ENCODE measurements at places on chromosomes 11 and 22. TPM values are rescaled to one million over a fixed set of nuclear protein-coding genes. Genes with fewer than 3 reads are reported as not detected.

DNA sequence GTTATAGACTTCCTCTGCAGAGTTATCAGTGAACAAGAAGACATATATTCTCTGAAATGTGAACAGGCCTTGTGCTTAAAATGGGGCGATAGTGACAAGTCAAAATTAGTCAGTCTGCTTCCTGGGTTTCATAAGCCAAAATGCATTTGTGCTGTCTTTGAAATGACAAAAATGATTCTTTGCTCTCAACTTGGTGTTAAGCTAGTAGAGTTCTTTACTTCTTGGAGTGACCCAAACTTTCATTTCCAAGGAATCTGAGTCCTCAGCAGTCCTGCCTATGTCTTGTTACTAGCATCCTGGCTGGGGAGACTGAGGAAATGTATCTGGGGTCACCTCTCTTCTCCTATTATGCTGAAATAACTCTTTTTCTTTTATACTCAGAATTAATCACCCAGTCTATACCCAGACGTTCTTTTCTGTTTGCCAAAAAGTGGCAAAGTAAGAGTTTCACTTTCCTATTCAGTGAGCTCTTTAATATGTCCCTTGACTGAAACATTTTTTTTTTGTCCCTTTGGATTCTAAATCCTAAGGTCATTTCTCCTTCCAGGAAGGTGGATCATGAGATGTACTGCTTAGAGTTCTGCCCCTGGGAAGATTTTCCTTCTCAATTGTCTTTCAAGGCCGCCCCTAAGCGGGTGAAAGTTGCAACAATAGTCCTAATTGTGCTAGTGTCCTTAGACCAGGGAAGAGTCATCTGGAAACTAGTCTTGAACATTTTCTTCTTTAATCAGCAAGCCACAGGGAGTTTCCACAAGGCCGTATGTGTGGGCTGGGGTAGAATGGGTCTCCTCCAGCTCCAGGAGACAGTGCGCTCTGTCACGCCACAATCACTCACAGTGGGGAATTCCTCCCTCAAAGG is 53.0 kb upstream of the RDX start:
- DNase-seq, result no peak

DNA sequence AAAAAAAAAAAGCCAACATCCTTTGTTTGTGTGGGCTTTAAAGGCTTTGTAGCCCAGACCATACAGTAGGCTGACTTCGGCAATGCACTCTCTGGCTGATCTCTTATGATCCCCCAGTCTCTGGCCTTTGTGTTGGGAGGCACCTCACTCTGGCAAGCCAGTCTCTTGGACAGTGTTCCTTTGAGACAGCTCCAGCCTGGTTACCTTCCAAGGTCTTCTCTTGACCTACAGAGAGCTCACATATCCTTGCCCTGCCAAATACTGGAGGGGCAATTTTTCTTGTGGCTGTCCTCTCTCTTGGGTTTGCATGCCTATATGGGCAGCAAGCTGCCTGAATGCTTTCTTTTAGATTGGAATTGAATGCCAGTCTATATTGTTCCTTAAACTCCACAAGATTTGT is 69.8 kb downstream of the SESN3 start:
- DNase-seq, result no peak

DNA sequence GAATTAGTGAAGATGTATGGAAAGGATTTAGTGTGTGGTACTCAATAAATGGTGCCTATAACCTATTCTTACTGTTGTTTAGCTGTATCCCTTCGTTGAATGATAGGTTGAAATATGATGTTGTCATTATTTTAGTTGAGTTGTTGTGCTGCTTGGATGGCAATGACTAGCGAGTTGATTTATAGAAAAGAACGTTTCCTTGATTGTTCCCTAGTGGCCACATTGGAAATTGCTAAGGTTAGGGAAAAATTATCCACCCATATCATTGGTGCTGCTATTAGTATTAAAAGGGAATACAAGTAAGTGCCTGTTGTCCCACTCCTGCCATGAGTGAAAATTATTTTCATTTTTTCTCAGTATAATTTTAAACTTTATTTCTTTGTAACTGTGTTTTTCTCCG is 14.5 kb downstream of the EMSY start:
- peak; percentile 38 for DNase-seq

DNA sequence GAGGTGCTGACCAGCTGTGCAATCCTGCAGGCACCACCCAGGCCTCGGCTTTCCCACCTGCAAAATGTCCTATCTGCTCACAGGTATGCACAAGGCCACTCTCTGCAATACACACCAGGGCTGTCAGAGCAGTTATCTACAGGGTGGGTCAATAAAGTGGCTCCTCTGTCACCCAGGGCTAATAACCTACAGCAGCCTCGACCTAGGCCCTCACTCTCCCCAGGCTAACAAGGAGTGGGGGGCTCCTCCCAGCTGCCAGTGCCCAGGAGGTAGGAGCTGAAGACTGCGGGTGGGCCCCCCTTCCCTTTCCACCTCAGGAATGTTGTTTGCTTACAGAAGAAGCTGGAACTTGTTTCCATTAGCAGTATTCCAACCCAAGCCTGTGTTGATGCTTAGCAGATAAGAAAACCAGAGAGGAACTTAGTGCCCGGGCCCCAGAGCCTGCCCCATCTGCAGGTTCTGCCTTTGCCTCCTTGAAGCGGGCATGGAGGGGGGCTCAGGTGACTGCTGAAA is 26.8 kb downstream of the MYH9 start:
- no peak for DNase-seq

DNA sequence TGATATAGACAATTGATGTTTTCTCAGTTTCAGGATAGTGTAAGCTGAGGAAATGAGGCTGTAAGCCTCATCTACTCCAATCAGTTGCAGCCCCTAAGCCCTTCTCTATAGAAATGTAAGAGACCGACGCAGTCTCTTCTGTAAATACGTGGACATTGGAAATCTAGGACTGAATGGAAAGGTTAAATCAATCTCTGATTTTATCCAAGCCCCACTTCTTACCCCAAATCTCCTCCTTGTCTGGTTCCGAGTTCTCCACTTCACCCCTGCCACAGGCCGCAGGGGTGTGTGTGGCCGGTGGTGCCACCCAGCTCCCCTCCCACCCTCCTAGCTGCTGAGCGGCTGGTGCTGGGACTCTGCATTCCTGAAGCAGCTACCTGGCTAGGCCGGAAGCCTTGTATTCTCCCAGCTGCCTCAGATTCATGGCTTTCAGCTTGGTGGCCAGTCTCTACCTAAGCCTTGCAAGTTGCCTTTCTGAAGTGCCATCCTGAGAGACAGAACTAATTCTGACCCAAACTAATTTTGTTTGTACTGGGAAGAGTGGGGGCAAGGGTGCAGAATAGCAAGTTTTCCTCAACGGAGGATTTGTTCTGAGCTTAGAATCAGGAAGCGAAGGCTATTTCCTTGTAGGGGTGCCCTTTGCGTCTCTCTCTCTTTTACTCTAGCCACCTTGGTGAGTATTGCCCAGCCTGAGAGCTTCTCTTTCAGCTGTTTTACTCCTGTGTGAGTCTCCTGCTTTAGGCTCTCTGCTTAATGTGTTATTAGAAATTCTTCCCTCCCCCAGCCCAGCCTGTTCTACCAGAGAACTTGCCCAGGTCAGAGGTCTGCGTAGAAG is 749 bp downstream of the VWA5A start:
- DNase-seq, result peak; percentile 15

- no peak for DNase-seq
These were observed 246.2 kb downstream of the GRM5 start for GRCh38 chr11:88819616-88820015.

- no peak for DNase-seq
These were observed 132.4 kb downstream of the TTC28 start for GRCh38 chr22:28547132-28547842.

- no peak for DNase-seq
These were observed 32.9 kb downstream of the APLP2 start for GRCh38 chr11:130102301-130103249.

DNA sequence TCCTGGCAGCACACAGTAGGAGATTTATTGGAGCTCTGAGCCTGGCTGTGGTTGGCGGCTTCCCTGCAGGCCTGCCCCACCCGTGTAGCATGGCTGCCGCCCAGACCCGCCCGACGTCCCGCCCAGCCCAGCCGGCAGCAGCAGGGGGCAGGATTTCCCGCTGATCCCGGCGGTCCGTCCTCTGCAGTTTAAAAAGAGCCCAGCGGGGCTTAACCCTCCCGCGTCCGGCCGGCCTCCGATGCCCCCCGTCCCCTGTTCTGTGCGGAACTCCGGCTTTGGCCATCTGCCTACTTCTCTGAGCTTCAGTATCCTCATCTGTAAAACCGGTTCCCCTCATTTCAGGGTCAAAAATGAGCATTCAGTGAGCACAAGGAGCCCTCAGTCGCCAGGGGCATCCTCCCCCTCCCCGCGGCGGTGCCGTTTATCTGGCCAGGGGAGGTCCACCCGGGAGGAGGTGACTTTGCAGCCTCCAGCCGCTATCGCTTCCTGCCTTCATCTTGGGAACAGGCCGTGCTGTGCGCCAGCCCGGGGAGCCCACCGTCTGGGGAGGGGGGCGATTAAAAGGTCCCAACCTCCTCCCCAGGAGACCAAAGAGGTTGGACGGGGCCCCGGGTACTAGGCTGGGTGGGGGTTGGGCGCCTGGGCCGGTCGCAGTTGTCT is at the start of gene GAS2L1:
GAS2L1 (plus strand) TSS at position 476 of the 660 bp plus-strand sequence. CDS start 1,456 bp downstream, outside the sequence.
- DNase-seq, result peak; percentile 96

DNA sequence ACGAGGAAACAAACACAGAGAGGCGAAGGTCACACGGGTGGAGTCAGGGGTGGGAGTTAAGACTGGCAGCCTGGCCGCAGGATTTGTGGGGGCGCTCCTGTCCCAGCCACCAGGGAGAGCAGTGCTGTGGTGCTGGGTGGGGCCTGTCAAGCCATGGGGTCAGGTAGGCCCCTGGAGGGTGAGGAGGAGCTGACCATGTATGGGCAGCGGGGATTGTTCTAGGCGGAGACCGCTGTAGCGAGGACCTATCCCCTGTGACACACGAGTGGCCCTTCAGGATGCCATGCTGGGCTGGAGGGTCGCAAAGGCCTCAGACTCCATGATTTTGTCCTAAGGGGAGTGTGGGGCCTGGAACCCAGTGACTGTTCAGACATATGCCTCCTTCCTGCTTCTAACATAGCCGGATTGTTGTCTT is 1.6 kb upstream of the RPS19BP1 start:
- no peak for DNase-seq

GRCh38 chr22:43173976-43174720 is 12.8 kb downstream of the TTLL12 start:
- no peak for DNase-seq

DNA sequence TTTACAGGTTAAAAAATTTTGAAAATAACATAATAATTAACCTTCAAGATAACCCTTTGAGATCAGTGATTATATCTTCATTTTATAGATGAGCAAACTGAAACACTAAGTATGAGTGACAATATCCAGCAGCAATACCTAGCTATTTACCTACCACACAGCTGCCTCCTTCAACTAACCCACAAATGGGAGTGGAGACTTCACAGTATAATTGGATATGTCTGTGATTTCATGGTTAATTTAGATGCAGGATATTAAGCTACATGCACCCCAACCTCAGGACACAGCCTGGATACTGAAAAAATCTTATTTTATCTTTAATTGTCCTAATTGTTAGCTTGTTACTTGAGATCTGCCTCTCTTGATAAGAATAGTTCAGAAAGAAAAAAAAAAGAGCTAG is 297.2 kb upstream of the ANO5 start:
- no peak for DNase-seq

DNA sequence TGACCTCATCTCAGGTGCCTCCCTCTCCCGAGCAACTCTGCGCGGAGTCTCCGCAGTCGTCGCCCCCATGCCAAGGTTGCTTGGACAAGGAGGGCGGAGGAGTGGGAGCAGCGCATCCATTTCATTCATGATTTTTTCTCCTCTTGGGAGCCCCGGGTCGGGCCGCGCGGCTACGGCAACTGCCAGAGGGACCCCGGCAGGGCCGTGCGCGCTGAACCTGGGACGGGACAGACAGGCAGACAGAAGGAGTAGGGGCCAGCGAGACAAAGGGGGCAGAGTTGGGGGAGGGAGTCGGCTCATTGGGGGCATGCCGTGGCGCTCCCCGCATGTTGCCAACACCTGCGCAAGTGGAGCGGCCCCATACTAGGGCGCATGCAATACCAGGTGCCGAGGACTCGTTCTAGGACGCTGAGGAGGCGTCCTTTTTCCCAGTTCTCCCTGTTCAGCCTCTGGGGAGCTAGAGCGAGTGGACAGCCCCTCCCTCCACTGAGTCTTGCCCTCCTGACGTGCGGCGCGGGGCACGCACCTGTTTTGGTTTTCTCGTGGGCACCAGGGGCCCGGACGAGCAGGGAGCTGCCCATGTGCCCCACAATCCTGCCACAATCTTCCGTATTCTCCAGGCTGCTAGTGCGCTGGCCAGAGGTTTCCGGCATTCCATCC is 501 bp upstream of the PTPN5 start:
- no peak for DNase-seq

GRCh38 chr11:112526699-112527416 is 266.2 kb upstream of the PLET1 start:
- DNase-seq, result no peak

DNA sequence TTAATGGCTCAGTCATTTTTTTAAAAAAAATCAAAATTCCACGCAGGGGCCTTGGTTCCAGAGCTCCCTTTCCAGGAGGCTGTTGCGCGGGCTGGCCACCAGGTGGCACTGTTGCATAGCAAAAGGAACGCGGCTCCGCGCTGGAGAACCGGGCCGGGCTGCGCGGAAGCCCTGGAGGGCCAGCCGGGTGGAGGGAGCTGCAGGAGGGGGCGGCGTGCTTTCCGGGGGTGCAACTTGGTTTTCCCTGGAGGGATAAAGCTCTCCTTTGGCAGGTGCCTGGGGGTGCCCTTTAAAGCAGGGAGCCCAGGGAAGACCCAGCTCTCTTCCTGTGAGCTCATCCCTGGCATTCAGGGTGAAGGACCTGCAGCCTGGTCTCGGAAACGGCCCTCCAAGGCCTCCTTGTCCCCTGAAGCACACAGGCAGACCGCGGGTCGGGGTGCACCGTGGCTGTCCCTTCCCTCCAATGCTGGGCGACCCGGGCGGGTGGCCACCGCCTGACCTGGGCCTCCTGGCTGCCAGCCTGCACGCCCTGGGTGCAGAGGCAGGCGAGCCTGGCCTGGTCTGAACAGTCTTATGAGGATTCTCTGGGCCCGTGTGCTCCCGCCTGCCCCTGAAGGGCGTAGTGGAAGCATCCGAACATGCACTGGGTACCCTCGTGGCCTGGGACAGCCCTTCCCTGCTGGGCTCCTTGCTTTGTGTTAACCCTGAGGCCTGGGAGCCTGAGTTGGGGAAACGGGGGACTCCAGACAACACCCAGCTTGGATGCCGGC is 23.4 kb downstream of the KRTAP5-5 start:
- DNase-seq, result peak; percentile 96

DNA sequence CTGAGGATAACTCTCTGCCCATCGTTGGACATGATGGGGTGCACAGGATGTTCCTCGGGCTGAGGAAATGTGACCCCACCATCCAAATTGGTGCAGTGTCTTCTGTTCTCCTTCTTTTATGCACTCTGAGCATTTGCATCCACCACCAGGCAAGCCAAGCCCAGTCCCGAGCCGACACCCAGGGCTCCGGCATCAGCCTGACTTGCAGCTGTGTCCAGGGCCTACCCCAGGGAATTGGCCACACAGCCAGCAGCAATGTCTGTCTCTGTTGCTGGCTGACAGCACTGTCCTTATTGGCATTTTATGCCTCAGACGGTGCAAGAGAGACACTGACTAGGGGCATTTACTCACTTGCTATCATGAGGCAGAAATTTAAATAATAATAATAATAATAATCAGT is 25.4 kb upstream of the CPT1A start:
- DNase-seq, result no peak

Gene TMEM45B
- not detected for polyA plus RNA-seq

Gene IGF2
- polyA plus RNA-seq, result not detected

Gene PGM2L1
- 1.0 TPM for polyA plus RNA-seq

Gene CD3D
- polyA plus RNA-seq, result 0.44 TPM

Gene TMEM151A
- 0.29 TPM for polyA plus RNA-seq

Gene TRIM49
- polyA plus RNA-seq, result not detected

Gene KBTBD4
- polyA plus RNA-seq, result 16.8 TPM

Gene MS4A6A
- polyA plus RNA-seq, result not detected

Gene SCGB1C1
- not detected for polyA plus RNA-seq

Gene ADAMTS15
- polyA plus RNA-seq, result 0.96 TPM

Gene OMP
- 0.20 TPM for polyA plus RNA-seq

Gene GRIA4
- not detected for polyA plus RNA-seq

All from SK-N-SH (cell line).